ENCODE measurements at places on chromosomes 6 and 20. TPM values are rescaled to one million over a fixed set of nuclear protein-coding genes. Genes with fewer than 3 reads are reported as not detected.

DNA sequence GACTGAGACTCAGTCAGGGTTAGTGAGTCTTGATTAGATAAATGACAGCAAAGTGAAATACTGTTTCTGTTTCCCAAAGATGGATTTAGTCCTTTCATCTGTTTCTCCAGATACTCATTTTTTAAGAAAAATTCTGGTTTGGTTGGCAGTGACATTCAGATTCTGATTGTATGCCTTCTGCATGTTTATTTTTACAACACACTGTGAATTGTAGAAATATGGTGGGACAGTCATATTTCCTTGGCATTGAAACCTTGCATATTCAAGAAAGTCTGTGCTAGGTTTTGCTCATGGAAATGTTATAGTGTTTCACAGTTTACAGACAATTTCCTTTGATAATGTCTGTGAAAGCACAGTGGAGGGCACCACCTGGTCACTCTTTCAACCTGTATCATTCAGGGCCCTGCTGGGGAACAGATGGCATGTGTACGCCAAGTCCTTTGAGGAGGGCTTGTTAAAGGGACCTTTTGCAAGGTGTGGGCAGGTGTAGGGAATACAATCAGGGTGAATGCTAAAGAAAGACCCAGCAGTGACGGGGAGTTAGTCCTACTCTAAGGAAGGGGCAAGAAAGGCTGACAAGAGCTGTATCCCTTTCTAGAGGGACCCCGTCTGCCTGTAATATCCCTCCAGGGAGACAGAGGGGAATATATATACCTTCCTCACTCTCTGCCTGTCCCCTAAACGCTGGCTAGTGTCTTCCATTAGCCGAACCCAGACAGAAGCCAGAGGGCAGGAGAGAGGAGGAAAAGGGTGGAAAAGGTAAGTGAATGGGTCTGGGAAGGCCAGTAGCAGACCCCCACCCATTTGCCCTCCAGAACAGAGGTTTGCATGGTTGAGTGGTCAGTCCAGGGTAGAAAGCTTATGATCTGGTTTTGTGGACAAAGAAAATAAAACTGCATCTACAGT lies 10.2 kb downstream of the PLCB4 start:
- DNase-seq: no peak

Gene FERMT1
- 10.4 TPM for total RNA-seq

GRCh38 chr6:83270971-83271719 lies 78.0 kb downstream of the RWDD2A start:
- no peak for DNase-seq

Gene FOXC1
- 4.3 TPM for total RNA-seq

GRCh38 chr20:663315-664090 lies 10.5 kb upstream of the SRXN1 start:
- no peak for DNase-seq

DNA sequence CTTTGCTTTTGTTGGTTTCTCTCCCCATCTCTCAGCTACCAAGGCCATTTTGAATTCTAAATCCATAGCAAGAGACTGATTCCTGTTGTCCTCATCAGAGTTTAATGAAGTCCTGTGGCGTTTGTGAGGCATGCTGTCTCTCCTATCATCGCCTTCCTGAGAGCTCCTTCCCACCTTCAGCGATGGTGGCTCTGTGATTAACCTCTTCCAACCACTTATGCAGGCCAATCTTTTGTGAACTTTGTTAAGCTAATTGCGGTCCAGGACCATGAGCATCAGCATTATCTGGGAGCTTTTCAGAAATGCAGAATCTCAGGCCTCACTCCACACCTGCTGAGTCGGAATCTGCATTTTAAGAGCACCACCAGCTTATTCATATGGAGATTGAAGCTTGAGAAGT lies 272.5 kb upstream of the CDYL start:
- no peak for DNase-seq

Gene RBPJL
- total RNA-seq: not detected

Measured in ovary (tissue), 10 donors.